Activated CD8-positive, alpha-beta memory T cell treated with anti-CD3 and anti-CD28 coated beads for 48 hours (primary cell): ENCODE measurements at places on chromosomes 12 and 14.

GRCh38 chr12:4267704-4268328 is 5.7 kb upstream of the CCND2 start:
- DNase-seq: no peak

- DNase-seq: no peak
Observed at GRCh38 chr14:59832653-59833294, 37.8 kb downstream of the RTN1 start.

DNA sequence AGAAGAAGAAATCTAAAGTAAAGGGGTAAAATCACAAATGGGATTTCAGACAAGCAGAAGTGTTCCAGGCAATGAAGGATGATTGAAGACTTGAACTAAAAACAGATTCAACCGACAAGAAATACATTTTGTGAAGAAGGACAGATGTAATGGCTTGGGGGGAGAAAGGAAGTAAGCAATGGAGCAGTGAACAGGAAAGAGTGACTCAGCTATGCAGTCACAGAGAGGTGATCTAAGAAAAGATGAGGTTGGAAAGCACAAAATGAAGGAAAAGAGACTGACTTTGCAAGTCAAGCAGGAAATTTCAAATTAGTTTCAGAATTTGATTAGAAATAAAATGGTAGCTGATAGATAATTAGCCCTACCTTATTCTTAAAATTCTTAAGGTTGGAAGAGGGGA is 66.5 kb downstream of the PUS7L start:
- DNase-seq: no peak

- no peak for DNase-seq
Observed at GRCh38 chr12:21813125-21813524, 38.6 kb upstream of the KCNJ8 start.
